ENCODE measurements at places on chromosomes 5 and 9.
A peak's percentile ranks its signal among the peaks of the same experiment; 100 is the strongest.

- DNase-seq: no peak
These were observed 35.4 kb downstream of the LHX3 start for GRCh38 chr9:136169495-136169894.

DNA sequence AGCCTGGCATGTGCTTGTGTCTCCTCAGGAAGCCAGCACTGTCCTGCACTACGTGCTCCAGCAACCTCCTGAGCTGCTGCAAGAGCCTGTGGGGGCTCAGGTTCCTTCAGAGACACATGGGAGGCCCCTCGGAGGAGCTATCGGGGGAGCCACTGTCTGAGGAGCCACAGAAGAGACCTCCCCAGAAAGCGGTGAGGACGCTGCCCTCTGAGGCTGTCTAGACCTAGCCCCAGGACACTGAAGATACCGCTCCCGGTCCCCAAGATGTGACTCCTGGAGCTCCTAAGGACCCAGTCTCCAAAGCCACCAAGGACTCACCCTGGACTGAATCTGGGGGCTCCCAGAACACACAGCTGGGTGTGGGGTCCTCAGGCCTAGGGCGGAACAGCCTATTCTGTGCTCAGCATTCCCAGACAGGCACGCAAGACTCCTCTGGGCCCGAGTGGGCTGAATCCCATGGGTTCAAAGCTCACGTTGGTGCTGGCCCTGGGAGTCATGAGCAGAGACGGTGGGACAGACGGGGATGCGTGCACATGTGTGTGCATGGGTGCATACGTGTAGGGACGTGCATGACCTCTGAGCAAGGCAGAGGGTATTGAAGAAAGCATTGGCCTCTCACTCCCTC lies 50.0 kb downstream of the HRH2 start:
- no peak for DNase-seq

DNA sequence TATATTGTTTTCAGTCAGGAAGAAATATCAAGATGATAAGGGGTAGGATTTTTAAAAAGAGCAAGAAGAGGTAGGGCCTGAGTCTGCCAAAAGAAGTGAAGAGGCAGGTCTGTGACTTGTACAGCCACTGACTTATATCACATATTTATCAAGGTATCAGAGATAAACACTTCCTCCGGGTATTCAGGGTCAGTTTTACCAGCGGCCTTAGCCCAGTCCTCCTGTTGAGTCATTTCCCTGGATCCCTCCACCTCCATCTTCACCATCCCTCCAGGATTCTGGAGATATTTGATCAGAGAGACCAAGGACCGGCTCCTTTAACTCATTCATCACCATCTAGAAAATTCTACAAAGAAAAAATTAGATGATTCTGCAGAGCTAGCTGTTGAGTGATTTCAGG lies 375.7 kb upstream of the TUSC1 start:
- no peak for DNase-seq

- DNase-seq: no peak
These were observed 94.7 kb upstream of the ERCC6L2 start for GRCh38 chr9:95780751-95781150.

DNA sequence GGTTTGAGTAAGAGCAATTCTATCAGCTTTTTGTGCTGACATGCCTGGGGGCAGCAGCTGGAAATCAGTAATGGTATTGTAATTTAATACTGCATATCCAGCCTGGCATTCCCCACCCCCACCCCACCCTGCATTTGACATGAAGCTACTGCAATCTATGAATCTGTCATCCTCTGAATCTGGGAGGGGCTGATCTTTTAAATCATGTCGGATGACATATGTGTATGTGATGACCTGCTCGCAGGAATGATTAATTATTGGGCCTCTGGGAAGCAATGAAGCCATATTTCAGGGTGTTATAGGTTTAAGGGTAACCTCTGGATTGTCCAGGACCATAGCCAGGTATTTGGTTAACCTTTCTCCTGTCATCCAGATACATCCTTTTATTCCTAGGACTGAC lies 64.6 kb upstream of the RASGRF2 start:
- no peak for DNase-seq

GRCh38 chr9:21609506-21609905 lies 127.4 kb upstream of the IFNE start:
- no peak for DNase-seq

GRCh38 chr9:111431684-111432083 lies 52.5 kb downstream of the ECPAS start:
- no peak for DNase-seq

DNA sequence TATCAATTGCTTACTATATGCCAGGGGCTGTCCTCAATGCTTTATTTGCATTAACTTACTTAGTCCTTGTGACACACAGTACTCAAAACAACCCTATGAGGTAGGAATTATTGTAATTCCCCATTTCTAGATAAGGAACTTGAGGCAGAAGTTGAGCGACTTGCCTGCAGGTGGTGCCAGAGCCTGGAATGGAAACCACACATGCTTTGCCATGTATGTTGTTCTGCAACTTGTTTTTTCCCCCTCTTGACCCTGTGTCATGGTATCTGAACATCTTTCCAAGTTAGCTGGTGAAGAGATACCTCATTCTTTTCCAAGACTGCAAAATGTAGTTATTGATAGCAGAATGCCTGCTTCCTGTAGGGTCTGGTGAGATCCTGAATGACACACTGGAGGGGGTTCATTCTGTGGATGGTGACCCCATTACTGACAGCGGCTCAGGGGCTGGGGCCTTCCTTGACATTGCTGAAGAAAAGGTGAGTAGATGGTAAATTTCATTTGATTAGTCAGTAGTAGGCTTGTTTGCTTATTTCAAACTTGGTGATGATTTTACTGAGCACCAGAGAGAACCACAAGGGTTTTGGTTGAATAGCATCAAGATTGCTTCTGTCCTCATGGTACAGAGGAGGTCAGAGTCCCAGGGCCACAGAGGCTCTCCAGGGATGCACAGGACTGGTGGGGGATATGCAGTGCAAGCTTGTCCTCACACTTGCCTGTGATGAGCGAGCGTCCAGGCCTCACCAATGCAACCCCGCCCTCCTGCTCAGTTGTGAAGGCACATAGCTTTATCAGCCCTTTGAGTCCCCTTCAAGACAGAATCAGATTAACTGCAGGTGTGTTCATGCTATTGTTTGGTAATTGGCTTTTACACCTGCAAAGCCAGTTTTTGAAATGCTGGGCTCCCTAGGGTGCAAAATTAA lies 57.0 kb downstream of the COL15A1 start:
- peak; percentile 70 for DNase-seq

GRCh38 chr9:99870126-99870525 lies 36.3 kb upstream of the STX17 start:
- no peak for DNase-seq

- no peak for DNase-seq
These were observed at the start of gene PDE6A for GRCh38 chr5:149944666-149945065. Gene PDE6A, minus strand, starts transcription at chr5:149944793. Its CDS starts 120 bp downstream, at chr5:149944673.

DNA sequence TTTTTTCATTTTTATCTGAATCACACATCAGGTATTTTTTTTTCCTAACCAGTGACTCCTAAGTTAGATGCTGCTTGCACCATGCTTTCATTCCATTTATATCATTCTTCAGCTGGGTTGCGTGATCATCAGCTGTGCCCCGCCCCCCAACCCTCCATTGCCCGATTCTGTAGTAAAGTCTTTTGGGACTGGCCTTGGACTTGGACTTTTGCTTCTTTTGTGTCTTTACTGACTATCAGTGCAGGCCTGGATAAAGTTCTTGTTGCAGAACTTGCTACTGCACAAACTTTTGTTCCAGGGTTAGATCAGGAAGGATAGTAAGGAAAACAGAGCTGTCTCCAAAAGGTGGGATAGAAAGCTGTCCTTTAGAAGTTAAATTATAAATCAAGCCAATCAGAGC lies 38.5 kb downstream of the SLC22A5 start:
- DNase-seq: no peak

- no peak for DNase-seq
These were observed 260.4 kb downstream of the CWC27 start for GRCh38 chr5:65029178-65029577.

- DNase-seq: no peak
These were observed 2.4 kb downstream of the SEC61B start for GRCh38 chr9:99224445-99224844.

All from GM13976 (cell line).